ENCODE measurements at places on chromosomes 12 and 14.

GRCh38 chr12:32062881-32063280 lies 43.8 kb upstream of the BICD1 start:
- DNase-seq, result no peak

GRCh38 chr12:93402333-93403311 lies 24.9 kb downstream of the NUDT4 start:
- no peak for DNase-seq

- no peak for DNase-seq
These were observed 4.6 kb downstream of the FOXJ2 start for GRCh38 chr12:8037046-8037663.

GRCh38 chr12:99600388-99600787 lies 47.2 kb upstream of the GARIN6 start:
- DNase-seq, result no peak

- DNase-seq, result no peak
These were observed 72.9 kb upstream of the LTA4H start for GRCh38 chr12:96108321-96108720.

DNA sequence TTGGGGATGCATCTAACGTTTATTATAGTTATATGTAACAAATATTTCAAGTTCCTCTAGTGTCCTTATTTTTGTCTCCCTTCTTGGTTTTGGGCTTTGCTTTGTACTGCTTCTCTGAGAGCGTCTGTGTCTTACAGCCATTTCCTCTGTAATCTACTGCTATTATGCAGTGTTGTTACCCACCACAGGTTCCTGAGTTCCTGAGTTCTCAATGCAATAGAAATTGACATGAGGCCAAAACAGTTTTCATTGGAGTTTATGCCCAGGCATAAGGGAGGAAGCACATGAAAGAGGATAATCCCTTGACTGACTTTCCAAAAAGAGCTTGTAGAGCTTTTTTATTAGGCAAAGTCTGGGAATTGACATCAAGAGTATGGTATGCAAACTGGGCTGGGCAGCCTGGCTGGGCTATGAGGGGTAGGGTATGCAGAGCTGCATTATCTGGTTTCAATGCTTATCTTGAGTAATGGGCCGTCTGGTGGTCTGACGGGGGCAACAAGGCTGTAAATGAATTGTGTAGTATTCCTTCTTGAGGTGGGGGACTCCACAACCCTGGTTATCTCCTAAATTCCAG lies 722.5 kb upstream of the ATXN7L3B start:
- DNase-seq, result no peak

GRCh38 chr12:19431407-19432308 lies 7.6 kb upstream of the AEBP2 start:
- peak; percentile 52 for DNase-seq

- DNase-seq, result no peak
These were observed 28.3 kb downstream of the TMEM233 start for GRCh38 chr12:119621878-119622277.

DNA sequence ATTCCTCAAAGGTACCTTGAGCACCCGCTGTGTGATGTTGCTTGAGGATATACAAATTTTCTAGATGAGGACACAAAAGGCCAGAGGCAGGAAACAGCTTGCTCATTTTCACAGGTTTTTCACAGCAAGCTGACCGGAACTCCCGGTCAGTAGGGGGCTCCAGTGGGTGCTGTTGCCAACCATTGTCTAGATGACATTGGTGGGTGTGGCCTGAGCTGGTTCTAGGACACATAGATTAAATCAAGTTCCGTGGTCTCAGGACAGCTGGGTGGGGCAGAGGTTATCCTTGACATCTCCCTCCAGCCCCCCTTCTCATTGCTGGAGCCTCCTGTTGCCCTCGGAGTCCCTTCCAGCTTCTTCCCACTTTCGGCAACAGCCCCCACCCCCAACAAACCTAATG lies 153.6 kb upstream of the FKBP4 start:
- no peak for DNase-seq

DNA sequence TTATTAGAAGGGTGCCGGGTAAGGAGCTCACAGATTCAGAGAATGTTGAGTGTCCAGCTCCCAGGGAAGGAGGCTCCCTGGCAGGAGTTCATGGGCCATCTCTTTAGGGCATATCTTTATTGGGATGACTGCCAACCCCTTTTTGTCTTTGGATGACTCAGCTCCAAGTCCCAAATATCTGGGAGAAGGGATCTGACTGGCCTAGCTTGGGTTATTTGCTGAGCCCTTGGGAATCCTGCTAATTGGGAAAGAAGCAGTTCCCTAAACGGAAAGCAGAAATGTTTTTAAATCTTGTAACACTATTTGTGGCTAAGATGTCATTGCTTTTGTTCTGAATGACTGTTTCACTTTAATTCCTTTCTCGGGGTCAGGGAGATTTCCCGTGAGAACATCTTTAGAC lies 12.6 kb downstream of the DDX55 start:
- DNase-seq, result no peak

- DNase-seq, result peak; percentile 62
These were observed 31.0 kb downstream of the FOXN4 start for GRCh38 chr12:109277899-109278762.

- DNase-seq, result peak; percentile 70
These were observed 7.7 kb downstream of the AHNAK2 start for GRCh38 chr14:104970231-104971068.

DNA sequence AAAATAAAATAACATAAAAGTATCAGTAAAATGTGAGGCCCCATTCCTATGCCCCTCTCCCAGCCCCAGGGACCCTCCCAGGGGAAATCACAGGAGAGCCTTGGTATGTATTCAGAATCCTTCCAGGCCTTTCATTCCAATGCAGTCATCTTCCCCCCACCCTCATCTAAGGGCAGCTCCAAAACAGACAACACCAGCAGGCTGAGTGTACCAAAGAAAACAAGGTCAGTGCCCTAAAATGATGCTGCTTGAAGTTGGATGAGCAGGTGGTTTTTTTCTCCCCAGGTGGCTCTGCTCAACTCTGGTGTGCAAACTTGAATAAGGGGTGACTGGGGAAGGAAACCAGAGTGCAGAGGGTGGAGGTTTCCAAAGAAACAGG lies 56.2 kb downstream of the TSPAN9 start:
- DNase-seq, result no peak

DNA sequence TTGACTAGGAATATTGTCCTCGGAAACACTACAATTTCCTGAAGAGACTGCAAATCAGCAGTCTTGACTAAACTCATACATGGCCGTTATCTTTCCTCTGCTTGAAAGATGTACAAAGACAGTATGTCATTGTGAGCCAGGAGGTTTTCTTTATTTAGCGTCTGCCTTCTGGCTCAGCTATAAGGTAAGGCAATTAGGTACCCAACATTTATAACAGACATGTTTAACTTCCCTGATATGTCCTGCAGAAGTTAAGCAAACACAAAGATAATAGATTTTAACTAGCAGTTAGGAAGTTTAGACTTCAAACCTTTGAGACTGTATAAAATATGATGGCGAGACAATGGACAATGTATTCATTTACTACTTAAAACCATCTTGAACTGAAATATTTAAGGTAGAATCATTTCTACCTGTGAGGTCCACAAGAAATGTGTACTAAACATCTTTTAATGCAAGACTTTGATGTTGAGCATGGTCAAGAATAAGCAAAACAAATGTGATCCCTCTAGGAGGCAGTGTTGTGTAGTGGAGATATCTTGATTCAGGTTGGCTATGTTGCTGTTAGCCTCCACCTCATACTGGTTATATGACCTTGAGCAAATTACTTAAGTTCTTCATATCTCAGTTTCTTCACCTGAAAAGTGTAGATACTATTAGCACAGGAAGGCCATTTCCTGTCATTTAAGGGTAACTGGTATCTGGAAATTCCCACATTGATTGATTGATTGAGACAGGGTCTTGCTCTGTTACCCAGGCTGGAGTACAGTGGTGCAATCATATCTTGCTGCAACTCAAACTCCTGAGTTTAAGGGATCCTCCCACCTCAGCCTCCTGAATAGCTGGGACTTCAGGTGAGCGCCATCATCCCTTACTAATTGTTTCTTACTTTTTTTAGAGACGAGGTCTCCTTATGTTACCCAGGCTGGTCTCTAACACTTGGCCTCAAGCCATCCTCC lies 96.3 kb upstream of the EEA1 start:
- peak; percentile 63 for DNase-seq

GRCh38 chr12:6280053-6280469 lies 30.4 kb upstream of the PLEKHG6 start:
- DNase-seq, result peak; percentile 51

GRCh38 chr14:25140411-25140810 lies 90.5 kb upstream of the STXBP6 start:
- no peak for DNase-seq

- DNase-seq, result no peak
These were observed 389.7 kb upstream of the FAR2 start for GRCh38 chr12:28759333-28759732.

DNA sequence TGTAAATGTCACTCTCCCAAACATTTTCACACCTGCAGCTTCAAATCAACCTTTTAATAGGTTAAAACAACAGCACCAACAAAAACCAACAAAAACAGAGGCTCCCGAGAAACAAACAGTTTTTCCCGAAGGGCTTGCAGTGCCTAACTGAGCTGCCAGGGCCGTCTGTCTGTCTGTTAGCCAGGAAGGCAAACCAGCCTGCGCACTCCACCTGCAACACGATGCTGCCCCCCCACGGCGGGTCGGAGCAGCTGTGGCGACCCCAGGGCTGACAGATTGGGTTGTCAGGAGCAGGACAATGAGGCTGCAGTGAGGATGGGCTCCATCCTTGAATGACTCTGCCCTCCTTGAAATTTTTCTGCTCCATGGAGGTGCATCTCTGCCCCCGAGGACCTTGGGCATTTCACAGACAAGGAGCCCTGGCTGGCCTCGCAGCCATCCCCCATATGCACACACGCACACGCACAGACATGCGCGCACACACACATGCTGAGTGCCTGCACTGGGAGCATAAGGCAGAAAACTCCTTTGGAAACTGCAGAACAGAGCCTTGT lies 2.6 kb downstream of the RTL1 start:
- no peak for DNase-seq

GRCh38 chr12:132190834-132191500 lies 46.7 kb downstream of the NOC4L start:
- DNase-seq, result no peak

- DNase-seq, result no peak
These were observed 7.1 kb upstream of the PNMA1 start for GRCh38 chr14:73721101-73721821.

DNA sequence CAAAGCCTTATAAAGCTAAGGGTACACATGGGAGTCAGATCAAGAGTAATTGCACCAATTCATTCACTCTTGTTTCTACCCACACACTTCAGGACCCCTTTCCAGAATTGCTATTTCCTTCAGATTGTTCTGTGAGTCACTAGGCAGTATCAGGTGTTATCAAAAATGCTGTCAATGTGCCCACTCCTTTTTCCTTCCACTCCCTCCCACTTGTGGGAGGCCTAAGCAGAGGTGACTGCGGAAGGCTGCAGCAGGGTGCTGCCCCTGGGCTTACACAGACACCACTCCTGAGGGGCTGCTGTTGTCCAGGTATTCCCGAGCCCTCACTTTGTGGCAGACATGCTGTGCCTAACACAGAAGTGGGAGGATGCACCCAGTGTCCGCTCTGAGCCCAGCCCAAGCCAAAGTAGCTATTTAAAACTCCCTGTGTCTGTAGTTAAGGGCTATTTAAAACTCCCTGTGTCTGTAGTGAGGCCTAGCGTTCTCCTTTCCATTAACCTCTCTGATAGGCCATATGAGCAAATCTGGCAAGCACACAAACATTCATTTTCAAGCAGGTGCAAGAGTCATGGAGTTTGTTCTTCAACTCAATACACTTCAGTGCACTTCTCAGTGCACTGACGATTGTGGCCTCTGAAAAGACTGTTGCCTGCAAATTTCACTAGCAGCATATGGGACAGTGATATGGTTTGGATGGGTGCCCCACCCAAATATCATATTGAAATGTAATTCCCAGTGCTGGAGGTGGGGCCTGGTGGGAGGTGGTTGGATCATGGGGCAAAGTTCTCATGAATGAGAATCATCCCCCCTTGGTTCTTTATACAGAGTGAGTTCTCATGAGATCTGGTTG lies 117.8 kb downstream of the PHLDA1 start:
- DNase-seq, result peak; percentile 6

GRCh38 chr12:6786416-6787094 lies 2.8 kb upstream of the CD4 start:
- DNase-seq, result no peak

DNA sequence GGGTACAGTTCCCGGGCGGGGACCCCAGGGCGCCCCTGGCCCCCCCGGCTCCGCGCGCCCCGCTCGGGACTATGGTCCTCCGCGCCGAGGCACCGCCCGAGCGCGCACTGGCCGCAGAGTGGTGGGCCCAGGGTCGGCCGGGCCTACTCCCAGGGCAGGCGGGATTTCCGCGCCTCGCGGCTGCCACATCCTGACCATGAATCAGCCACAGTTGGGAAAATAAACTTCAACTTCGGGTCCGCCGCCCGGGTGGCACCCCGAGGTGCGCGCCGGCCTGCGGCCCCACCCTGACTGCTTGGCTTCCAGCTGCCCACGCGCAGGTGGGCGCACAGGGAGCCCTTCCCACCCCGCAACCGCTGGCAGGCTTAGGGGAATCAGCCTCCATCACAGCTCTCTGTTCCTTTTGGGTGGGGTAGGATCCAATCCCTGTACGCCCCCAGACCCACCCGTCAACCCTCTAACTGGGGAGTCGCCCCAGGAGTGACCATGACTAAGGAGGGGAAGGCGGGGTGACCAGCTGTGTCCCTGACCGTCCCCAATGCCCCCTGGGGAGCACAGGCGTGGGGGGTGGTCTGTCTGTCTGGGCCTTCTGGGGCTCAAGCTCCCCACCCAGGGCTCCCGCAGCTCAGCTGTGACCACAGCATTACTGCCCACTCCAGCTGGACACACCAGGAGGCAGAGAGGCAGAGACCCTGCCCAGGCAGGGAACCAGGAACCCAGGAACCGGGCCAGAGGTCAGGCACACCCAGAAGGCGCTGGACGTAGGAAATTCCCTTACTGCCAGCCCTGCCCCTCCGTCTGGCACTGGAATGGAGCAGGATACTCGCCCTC lies 678 bp downstream of the INF2 start:
- no peak for DNase-seq

DNA sequence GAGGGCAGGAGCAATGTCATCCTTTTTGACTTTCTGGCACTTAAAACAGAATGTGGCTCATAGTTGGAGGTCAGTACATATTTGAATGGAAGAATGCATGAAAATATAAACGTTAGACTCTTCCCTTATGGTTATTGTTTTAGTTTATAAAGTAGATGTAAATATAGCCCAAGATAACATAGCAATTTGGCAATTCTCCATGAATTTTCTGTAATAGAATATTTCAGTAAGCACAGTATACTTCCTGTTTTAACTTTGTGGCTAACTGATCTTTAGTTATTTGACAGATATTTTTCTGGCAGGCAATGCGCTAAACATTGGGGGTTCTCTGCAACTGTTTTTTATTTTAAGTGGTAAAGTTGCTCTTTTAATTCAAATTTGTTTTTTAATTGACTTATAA lies 763.0 kb downstream of the NRXN3 start:
- DNase-seq, result no peak
